ENCODE measurements at places on chromosomes 2 and 18.

GRCh38 chr18:54386043-54386442 is 28.3 kb downstream of the C18orf54 start:
- DNase-seq: no peak

DNA sequence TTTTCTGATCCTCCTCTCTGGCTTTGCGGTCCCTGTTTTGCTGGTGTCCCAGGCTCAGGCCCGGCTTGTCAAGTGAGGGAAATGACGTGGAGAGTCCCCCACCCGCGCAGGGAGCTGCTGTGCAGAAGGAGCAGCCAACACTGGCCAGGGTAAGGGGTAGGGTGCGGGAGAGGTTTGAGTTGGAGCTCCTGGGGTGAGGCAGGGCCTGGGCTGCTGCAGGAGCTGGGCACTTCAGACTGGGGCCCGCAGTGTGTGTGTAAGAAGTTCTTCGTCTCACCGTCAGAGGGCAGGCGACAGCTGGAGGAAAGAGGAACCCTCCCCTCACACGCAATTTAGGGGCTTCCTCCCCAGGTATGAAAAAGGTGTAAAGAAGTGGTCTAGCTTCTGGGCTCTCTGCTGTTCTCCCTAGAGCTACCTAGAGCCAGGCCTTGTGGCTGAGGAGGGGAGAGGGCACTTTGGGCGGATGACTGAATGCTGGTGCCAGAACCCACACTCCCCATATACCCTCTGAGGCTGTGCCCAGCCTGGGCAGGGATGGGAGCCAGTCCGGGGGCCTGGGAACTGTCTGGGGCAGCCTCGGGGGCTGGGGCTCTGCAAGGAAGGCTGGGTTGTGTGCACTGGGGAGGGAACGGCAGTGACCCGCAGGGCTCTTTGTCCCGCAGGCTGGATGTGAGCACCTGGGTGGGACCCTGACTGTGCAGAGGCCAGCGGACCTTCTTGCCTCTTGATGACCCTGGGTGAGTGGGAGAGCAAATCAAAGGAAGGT is 11.8 kb downstream of the CELF4 start:
- DNase-seq: no peak

DNA sequence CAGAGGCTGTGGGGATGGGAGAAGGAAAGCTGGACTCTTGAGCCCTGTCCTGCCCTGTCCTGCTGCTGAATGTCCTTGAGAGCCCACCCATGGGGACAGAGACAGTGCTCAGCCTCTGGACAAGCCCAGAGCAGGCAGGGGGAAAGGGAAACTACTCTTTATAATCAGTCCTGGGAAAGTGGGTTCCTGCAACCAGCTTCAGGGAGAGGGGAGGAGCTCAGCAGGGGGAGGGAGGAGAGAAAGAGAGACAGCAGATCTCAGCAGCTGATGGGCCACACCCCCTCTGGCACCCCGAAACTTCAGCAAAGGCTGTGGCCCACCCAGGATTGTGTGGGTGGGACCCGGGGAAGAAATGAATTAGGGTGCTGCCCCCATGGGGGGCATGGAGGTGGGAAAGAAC is 11.6 kb downstream of the ECEL1 start:
- no peak for DNase-seq

GRCh38 chr2:143893371-143893770 is 626.5 kb downstream of the ZEB2 start:
- DNase-seq: no peak

DNA sequence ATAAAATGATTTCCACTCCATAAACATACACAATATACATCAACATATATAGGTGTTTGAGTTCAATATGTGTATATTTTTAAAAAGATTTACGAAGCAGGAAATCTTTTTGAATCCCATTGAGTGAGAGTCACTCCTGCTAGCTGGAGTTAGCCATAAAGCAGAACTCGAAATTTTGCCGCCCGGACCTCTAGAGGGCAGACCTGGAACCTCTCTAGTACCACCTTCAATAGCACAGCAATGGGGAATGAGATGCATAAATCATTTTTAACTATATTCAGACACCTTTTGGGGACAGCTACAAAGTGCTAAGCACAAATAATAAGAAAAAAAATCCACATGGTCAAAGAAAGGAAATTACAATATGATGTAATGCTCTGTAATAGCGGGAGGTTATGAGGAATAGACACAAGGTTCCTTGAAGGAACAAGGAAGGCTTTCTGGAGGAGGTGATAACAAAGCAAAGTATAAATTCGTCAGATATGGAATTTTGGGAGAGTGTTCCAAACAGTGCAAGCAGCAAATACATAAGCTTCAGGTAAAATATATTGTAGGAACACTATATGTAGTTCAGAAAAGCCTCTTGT is 533.4 kb downstream of the ERBB4 start:
- DNase-seq: no peak

DNA sequence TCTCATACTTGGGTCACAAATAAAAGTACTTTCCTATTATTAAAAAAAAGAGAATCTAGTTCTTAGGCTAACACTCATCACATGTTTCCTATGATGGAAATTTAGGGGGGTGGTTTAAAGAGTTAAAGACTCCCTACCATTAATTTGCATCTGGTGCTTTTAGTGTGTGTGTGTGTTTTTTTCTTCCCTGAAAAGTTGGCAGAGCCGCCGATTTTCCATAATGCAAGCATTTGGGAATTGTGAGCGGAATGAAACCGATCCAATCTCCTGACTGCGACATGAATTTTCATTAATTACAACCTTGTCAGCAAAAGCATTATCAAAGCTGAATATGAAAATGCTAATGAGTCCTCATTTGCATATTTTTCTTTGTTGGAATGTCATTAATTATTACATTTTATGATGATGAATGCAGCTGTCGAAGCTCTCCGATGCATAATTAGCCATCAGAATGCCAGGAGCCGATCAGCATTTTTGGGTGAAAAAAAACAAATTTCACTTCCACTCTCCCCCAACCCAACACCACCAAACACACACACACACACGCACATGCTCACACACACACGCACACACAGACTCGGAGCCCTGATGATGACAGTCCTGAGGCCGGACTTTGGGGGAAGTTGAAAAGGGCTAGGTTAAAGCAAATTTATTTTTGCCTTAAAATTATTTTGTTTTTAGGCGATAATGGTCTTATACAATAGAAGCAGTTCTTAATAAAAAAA is 165.4 kb downstream of the TCF4 start:
- DNase-seq: no peak

- no peak for DNase-seq
Observed at GRCh38 chr2:2889646-2890045, 488.0 kb downstream of the EIPR1 start.

GRCh38 chr2:22893761-22894517 is 491.0 kb upstream of the KLHL29 start:
- no peak for DNase-seq

DNA sequence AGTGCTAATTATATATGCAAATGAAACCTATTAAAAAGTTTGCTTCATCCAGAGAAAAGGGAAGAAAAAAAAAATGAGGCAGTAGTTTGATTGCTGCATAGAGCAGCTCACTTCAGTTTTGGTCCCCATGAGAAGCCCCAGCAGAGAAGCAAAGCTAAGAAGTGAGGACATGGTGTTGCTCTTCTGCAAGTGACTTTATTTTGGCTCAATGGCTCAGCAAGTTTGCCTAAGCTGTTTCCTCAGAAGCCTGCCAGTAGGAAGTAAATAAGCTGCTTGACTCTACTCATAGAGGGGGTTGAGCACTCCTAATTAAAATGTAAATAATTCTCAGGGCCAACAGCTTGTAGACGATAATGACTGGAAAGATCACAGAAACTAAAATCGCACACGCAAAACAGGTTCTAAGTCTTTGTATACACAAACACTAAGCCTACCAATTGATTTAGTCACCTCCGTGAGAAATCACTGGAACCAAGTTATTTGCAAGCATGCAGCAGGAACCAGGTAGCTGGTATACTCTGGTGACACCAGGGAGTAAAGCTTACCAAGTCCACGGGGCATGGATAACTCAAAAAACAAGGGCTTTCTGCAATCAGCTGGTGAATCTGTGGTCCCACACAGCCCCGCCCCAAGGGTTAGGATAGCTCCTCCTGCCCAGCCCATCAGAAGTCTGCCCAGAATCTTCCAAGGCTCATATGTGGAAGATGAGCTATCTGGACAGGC is 39.7 kb upstream of the NABP1 start:
- no peak for DNase-seq

DNA sequence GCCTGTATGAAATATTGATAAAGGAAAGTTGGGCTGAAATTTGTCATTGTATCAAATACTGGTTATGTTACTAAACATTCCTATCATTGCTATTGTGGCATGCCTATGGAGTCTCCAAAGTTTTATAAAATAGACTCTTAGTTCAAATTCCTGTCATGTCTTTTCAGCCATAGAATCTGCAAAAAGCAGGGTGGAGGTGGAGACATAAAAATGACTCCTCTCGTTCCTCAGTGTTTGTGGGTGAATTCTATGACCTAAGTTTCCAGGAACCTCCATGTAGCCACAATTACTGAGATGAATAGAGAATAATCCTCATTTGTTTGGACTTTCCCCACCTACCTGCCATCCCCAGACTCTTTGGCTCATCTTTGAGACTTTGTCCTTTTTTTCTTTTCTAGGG is 326.3 kb upstream of the ETAA1 start:
- DNase-seq: no peak

DNA sequence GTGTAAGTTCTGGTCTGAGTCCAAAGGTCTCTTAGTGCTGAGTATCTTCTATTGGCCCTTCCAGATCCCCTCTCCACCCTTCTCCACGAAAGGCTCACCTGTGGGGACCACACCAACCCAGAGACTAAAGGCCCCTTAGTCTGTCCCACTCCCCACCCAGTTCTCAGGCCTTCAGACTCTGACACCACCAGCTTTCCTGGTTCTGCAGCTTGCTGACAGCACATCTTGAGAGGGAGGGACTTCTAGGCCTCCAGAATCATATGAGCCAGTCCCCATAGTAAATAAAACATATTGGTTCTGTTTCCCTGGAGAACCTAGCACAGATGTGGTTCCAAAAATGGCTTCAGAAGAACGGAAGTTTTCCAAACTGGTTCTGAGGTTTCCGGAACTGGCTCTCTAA is 38.5 kb upstream of the KLF11 start:
- no peak for DNase-seq

GRCh38 chr2:237512774-237513466 is 25.9 kb downstream of the MLPH start:
- peak; percentile 78 for DNase-seq

- DNase-seq: no peak
Observed at GRCh38 chr2:53021828-53022227, 745.8 kb upstream of the CHAC2 start.

- no peak for DNase-seq
Observed at GRCh38 chr2:179612591-179613298, 248.7 kb downstream of the ZNF385B start.

GRCh38 chr2:77487074-77487803 is 34.9 kb downstream of the LRRTM4 start:
- DNase-seq: no peak

DNA sequence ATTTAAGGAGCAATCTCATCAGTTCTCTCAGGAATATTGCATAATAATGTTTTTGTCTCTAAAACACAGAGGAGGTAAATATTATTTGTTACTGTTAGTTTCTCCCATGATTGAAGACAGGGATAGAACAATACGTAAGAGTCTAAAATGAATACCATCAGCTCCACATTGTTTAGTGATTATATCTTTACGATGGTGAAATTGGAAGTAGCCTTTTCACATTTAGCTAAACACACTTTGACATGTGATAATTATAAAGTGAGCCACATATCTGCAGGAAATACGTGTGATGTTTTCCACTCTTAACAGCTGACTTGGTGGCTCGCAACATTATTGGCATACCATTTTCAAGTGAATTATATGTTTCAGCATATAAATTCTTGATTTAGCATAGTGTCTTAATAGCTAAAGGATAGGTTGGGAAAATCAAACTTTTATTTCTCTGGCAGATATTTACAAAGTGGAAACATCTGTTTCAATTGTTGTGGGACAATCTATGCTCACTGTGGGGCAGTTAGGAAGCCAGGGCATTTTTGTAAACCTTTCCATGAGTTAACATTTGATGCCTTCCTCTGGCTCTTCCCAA is 208.1 kb upstream of the RASGRP3 start:
- no peak for DNase-seq

DNA sequence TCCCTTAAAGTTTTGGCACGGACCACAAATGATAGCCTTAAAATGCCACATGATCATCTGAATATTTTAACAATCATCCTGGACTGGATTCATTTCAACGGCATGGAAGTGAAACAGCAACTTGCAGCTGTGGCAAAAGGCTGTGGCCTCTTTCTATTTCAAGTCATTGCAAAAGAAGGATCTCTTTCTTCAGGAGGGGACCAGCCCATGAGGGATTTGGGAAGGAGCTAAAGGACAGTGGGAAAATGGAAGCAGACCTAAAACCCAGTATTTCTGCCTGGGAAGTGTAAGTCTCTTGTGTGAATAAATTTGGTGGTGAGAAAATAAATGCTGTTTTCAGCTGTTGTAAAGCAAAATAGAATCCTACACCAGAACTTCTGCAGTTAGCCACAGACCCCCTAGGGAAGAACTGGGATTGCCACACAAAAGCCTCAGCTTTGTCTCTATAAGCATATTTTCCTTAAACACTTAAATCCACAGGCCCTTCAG is 107.3 kb upstream of the ZFP36L2 start:
- no peak for DNase-seq

Data from CD4-positive, alpha-beta T cell treated with Interleukin-17A for 1 hour (primary cell).